K562 (cell line): ENCODE measurements at places on chromosomes 4 and X. TPM values are rescaled to one million over a fixed set of nuclear protein-coding genes. Genes with fewer than 3 reads are reported as not detected.

THAP6 gene
- 13.7 and 15.1 TPM in 2 replicates for total RNA-seq

INTS6L gene
- total RNA-seq, result 17.8 and 19.7 TPM in 2 replicates

LANCL3 gene
- total RNA-seq, result 1.5 TPM in 2 replicates

TLR1 gene
- 0.25 and 0.29 TPM in 2 replicates for total RNA-seq

HGFAC gene
- 0.09 TPM in 1 of 2 replicates, not detected in the other for total RNA-seq

- H3K4me1 ChIP-seq, result no peaks in the 10 kb centered on the region
- H3K27me3 ChIP-seq, result no peaks in the 10 kb centered on the region
- H3K4me3 ChIP-seq, result no peak overlapping the region
- H3K36me3 ChIP-seq, result no peaks in the 10 kb centered on the region
- no peak for DNase-seq
- no peak overlapping the region for H3K27ac ChIP-seq
Measured at GRCh38 chr4:119525771-119526712, 102.6 kb downstream of the PDE5A start.

DNA sequence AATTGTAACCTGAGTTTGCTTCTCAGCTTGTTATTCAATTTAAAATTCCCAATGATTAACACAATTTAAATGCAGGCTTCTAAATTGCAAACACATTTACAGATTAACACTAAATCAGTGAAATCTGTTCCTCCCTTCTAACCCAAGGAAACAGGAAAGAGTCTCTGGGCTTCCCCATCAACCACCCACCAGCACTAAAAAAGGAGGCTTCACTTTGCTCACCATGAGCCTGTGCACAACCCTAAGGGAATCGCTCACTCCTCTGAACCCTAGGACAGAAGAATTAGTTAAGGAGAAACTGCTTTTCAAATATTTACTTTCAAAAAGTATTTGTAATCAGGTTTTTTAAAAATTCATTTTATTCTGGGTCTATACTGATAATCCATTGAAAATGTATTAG is 155.3 kb downstream of the COL25A1 start:
- H3K36me3 ChIP-seq, result no peaks in the 10 kb centered on the region; the same call in 2 of the 3 replicates
- no peak for DNase-seq
- H3K27ac ChIP-seq, result no peak overlapping the region

GRCh38 chr4:163527172-163527571 is 32.7 kb downstream of the TMA16 start:
- H3K4me1 ChIP-seq, result no peaks in the 10 kb centered on the region
- H3K4me3 ChIP-seq, result no peak overlapping the region
- no peak for DNase-seq
- H3K27me3 ChIP-seq, result no peaks in the 10 kb centered on the region

DNA sequence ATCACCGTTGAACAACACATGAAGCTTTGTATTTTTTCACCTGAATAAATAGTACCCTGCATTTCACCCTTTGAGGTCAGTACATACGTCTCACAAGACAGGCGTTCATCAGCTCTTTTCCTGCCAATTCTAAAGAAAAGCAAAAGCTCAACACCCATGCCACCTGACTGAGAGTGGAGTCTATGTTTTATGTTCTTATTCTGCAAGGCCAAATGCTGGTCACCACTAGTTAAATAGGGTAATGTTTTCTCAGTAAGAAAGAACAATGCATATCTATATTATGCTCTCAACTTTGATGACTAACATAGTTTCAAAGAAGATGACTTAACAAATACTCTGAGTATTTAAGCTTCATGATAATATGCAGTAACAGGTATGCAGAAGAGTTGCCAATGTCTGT is 336.3 kb upstream of the BMP3 start:
- no peaks in the 10 kb centered on the region for H3K36me3 ChIP-seq
- H3K4me3 ChIP-seq, result no peak overlapping the region
- DNase-seq, result no peak
- H3K27me3 ChIP-seq, result no peaks in the 10 kb centered on the region
- no peak overlapping the region for H3K27ac ChIP-seq
- H3K4me1 ChIP-seq, result no peaks in the 10 kb centered on the region

GRCh38 chr4:185344743-185345538 is 50.8 kb downstream of the LRP2BP start:
- H3K4me3 ChIP-seq, result no peak overlapping the region
- no peak for DNase-seq
- no peaks in the 10 kb centered on the region; the same call in 2 of the 3 replicates for H3K4me1 ChIP-seq

DNA sequence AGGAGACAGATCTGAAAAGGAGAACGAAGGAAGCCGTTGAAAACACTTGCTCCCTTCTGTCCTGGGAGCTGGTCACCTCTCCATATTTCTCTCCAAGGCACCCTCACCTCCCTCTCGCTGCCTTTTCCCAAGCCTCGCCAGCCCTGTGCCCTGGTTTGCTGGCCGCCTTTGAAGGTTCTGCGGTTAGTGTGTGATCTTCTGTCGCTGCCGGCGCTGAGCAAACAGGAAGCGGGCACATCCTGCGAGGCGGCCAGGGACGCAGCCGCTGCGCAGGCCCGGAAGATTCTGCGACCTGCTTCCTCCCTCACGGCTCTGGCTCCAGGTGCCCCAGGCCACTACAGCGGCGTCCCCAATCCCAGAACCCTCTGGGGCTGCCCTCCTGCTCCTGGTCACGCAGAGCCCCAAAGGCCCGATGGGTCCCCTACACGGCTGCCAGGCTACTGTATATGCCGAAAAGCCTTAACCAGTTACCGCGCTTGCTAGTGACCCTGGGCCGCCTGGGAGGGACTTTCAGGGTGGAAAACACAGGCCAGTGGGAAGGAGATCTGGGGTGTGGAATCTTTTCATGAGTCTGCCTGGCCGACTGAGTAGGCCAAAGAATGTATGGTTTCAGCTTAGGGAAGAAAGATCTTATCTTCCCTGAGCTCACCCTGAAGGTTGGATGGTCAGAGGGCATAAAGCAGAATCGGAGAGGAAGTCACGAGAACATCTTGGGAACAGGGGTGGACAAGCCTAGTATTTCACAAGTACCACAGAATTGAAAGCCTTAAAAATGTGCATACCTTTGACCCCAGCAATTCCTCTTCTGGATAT is 2.3 kb upstream of the SASH3 start:
- H3K27ac ChIP-seq, result no peak overlapping the region
- no peak for DNase-seq
- no peaks in the 10 kb centered on the region for H3K27me3 ChIP-seq
- peaks cover 12% of the 10 kb centered on the region for H3K4me1 ChIP-seq
- H3K36me3 ChIP-seq, result no peaks in the 10 kb centered on the region

GRCh38 chr4:44056721-44057151 is 391.9 kb downstream of the KCTD8 start:
- DNase-seq, result no peak
- no peaks in the 10 kb centered on the region for H3K27me3 ChIP-seq
- H3K4me1 ChIP-seq, result no peaks in the 10 kb centered on the region
- no peak overlapping the region for H3K27ac ChIP-seq

DNA sequence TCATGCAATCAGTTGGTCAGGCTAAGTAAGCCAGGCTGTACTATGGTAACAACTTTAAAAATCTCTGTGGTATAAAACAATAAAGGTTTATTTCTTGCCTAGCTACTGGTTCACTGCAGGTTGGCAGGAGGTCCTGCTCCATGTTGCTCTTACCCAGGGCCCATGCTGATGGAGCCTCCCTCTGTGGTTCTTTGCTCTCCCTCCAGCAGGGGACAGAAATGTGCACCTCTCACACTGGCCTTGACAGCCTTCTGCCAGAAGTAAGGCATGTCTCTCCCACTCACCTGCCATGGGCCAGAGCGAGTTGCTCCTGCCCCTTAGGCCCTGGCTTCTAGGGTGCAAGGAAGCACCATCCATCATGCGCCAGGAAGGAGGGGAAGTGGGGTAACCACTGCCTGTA is 31.1 kb downstream of the CLDN22 start:
- H3K27me3 ChIP-seq, result no peaks in the 10 kb centered on the region
- peaks cover 36% of the 10 kb centered on the region for H3K36me3 ChIP-seq
- no peaks in the 10 kb centered on the region for H3K4me1 ChIP-seq
- no peak for DNase-seq
- no peak overlapping the region for H3K4me3 ChIP-seq

GRCh38 chr4:8726344-8726851 is 133.8 kb downstream of the CPZ start:
- no peaks in the 10 kb centered on the region for H3K36me3 ChIP-seq
- no peak overlapping the region for H3K27ac ChIP-seq
- H3K4me3 ChIP-seq, result no peak overlapping the region
- no peak for DNase-seq
- peaks cover 40% of the 10 kb centered on the region for H3K27me3 ChIP-seq
- no peaks in the 10 kb centered on the region for H3K4me1 ChIP-seq

- no peak overlapping the region for H3K27ac ChIP-seq
- no peaks in the 10 kb centered on the region for H3K36me3 ChIP-seq
- no peak overlapping the region for H3K4me3 ChIP-seq
Measured at GRCh38 chr4:79170077-79170476, 155.8 kb downstream of the NAA11 start.

GRCh38 chrX:45771114-45771513 is 570.4 kb upstream of the DIPK2B start:
- H3K36me3 ChIP-seq, result no peaks in the 10 kb centered on the region
- no peaks in the 10 kb centered on the region for H3K4me1 ChIP-seq
- H3K4me3 ChIP-seq, result peak overlapping the region; percentile 8

DNA sequence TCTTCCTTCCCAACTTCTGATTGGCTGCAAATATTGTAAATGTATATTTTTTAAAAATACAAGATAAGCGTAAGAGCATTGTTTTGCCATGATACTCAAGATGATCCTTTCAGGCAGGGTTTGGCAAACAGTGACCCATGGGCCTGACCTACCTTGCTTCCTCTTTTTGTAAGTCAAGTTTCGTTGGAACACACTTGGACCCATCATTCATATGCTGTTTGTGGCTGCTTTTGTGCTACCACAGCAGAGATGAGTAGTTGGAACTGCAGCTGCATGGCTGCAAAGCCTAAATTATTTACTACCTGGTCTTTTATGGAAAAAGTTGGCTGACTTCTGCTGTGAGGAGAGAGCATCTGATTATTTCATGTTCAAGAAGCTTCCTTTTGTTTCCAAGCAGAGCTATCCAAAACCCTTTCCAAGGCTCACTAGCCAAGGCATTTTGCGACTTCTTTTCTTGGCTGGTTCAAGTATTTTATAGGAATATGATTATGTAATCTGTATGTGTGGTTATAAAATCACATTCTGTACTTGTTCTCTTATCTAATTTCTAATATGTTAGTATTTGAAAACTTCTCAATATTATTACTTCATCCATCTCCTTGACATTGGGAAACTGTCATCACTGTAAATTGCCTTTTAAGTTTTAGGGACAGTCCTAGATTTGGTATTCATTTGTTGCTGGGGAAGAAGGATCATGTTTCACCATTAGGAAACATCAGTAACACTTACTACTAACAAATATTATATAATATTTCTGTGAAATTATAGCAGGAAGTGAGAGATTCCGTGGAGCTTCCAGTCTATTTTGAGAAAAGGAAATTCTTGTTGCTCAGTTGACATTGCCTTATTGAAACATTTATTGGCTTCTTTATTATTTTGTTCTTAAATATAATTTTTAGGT is 109.2 kb downstream of the ARHGAP10 start:
- no peak overlapping the region for H3K27ac ChIP-seq
- no peaks in the 10 kb centered on the region for H3K36me3 ChIP-seq
- no peak for DNase-seq
- no peaks in the 10 kb centered on the region; the same call in 2 of the 3 replicates for H3K27me3 ChIP-seq
- H3K4me1 ChIP-seq, result no peaks in the 10 kb centered on the region

DNA sequence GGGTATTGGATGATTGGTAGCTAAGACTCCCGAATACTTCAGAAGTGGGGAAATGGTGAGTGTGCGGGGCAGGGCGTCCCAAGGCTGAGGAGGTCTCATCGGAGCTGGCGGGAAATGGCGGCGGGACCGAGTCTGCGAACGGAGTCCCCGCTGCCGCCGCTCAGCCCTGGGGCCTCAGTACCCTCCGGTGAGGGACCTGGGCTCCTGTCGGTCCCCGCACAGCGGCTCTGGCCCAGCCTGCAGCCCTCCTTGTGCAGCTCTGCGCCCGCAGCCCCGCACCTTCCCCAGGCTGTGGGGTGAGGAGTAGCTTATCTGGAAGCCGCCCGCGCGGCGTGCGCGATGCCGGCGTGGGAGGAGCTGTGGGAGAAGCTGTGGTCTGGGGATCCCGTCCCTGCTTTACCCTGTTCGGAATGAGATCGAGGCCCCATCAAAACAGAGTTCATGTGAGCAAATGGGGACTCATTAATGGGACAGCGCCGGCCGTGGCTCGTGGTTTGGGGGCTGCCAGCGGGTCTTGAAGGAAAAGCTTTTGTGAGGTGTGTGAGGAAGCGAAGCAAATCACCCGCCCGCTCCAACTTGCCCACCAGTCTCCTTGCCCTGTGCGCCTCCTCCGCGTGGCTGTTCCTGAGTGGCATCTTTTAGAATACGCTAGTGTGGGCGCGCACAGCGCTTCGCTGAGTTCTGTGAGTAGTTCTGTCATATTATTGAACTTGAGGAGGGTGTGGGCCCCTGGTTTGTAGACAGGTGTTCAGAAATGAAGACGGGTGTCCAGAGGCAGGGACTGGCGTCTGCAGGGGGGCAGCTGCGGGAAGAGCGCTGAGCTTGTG is 531 bp downstream of the ZNF141 start:
- H3K36me3 ChIP-seq, result no peaks in the 10 kb centered on the region
- H3K27ac ChIP-seq, result no peak overlapping the region
- H3K4me3 ChIP-seq, result no peak overlapping the region
- no peak for DNase-seq
- no peaks in the 10 kb centered on the region for H3K27me3 ChIP-seq

DNA sequence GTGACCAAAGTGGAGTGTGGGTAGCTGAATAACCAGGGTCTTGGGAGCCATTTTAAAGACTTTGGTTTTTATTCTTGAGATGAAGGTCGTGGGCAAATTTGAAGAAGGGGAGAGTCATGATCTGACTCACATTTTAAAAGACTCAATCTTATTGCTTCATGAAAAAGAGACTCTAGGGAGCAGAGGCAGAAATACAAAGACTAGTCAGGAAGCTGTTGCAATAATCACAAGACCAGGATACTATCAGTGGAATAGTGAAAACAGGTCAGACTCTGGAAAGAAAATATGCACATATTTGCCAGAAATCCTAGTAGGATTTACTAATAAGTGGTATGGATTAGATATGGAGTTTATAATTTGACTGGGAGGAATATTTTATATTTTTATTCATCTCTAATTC is 448.4 kb downstream of the RAPGEF2 start:
- no peak for DNase-seq
- H3K4me3 ChIP-seq, result no peak overlapping the region
- H3K27ac ChIP-seq, result no peak overlapping the region
- no peaks in the 10 kb centered on the region for H3K36me3 ChIP-seq

- H3K36me3 ChIP-seq, result no peaks in the 10 kb centered on the region
- peaks cover 37% of the 10 kb centered on the region for H3K27me3 ChIP-seq
- DNase-seq, result peak; percentile 47
- H3K27ac ChIP-seq, result no peak overlapping the region
Measured at GRCh38 chr4:7206911-7207567, 14.7 kb downstream of the SORCS2 start.

- no peak overlapping the region for H3K27ac ChIP-seq
- H3K4me3 ChIP-seq, result no peak overlapping the region
- no peaks in the 10 kb centered on the region for H3K4me1 ChIP-seq
- no peaks in the 10 kb centered on the region for H3K27me3 ChIP-seq
Measured at GRCh38 chr4:158630893-158631292, 40.8 kb downstream of the C4orf46 start.

DNA sequence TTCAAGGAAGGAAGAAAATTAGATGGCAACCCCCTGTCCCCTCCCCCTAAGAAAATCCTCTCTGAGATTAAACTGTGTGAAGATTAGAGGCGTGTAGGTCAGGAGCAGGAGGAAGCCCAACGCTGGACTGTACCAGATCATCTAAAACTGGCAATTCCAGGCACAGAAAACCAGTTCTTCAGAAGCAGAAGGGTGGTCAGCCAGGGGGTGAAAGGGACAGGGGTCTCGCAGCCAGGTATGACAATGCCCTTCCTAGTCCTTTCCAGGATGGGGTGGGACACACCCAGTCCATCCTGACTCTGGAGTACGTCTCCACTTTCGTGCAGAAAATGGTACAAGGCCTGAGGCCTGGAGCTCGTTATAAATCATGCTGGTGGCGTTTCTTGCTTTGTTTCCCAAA is 3.3 kb upstream of the RHOH start:
- peak overlapping the region; percentile 67 for H3K27ac ChIP-seq
- no peaks in the 10 kb centered on the region for H3K36me3 ChIP-seq
- DNase-seq, result no peak
- H3K4me1 ChIP-seq, result peaks cover 28% of the 10 kb centered on the region
- H3K27me3 ChIP-seq, result no peaks in the 10 kb centered on the region
